ENCODE measurements at places on chromosomes 3 and 15.
A peak's percentile ranks its signal among the peaks of the same experiment; 100 is the strongest.

DNA sequence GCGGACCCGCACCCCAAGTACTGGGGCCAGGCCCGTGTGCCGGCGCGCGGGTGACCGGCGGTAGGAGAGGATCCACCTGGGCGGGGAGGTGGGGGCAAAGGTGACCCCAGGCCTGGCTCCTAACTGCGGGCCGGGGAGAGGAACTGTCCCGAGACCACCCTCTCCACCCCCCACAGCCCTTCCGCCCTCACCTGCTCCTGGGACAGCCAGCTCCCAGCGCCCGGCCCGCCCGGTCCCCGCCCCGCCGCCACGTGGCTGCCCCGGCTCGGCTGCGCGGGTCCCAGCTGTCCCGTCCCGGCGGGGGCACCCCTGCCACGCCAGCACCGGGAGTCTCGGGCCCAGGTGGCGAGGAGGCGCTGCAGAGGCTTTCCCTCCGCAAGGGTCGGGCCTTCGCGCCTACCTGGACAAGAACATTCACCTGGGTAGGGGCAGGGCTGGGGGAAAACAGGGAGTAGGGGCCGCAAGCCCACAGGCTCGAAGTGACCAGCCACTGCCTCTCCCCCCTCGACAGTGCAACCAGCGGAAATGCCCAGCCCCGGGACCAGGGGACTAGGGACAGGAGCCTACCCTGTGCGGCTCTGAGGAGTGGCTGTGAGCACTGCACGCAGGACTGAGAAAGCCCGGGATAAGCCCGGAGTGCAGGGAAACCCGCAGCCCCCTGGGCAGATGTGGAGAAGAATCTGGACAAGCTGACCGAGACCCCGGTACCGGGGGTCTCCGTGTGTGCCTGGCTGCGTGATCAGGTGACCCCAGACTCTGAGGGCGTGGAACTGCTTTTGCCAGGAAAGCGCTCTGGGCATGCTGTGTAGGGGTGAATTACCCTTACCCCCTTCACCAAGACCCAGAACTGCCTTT lies at the start of gene SLC12A8:
SLC12A8 (minus strand) TSS at position 240 of the 855 bp plus-strand sequence. CDS start 1,399 bp downstream, outside the sequence.
- no peak for DNase-seq

DNA sequence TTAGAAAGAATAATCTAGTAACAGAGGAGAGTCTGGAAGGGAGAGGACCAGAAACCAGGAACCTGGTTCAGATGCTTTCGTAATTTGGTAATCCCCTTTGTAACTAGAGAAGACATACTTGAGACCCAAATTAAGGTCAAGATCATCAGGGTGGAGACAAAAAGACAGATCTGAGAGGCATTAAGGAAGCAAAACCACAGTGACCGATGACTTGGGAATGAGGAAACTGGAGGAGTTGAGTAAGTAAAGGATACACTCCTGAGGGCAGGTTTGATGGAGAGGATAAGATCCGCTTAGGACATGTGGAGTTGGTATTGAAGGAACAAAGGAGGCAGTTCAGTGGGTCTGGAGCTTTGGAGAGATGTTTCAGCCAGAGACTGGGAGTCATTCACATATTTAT lies 23.6 kb upstream of the BCL2A1 start:
- DNase-seq: no peak

DNA sequence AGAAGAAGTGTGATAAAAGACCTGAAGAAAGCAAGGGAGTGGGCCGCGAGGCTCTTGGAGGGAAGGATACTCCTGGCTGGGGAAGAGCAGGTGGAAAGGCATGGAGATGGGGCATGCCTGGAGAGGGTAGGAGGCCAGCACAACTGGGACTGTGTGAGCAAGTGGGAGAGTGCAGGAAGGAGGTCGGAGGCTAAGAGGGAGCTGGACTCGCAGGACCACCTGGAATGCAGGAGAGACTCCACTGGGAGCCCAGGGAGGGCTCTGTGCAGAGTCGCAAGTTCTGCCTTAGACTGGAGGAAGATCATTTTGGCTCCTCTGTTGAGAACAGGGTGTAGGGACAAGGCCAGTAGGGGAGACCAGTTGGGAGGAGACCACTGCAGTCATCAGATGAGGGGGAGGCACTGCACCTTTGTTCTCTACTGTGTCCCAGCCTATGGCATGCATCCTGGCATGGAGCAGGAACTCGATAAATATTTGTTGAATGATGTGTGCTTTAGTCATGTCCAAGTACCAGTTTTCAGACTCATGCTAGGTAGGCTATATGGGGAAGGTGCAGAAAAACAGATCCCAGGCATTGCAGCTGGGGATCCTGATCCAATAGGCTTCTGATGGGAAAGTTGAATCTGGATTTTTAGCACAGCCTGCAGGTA lies 13.7 kb downstream of the FAM107A start:
- no peak for DNase-seq

GRCh38 chr15:82914396-82914795 lies 38.1 kb downstream of the HOMER2 start:
- DNase-seq: no peak

GRCh38 chr3:155560594-155560993 lies 184.3 kb downstream of the PLCH1 start:
- no peak for DNase-seq

- DNase-seq: no peak
Observed at GRCh38 chr3:130900959-130901358, 7.1 kb downstream of the ATP2C1 start.

- peak; percentile 71 for DNase-seq
Observed at GRCh38 chr3:29144807-29145206, 136.1 kb upstream of the RBMS3 start.

DNA sequence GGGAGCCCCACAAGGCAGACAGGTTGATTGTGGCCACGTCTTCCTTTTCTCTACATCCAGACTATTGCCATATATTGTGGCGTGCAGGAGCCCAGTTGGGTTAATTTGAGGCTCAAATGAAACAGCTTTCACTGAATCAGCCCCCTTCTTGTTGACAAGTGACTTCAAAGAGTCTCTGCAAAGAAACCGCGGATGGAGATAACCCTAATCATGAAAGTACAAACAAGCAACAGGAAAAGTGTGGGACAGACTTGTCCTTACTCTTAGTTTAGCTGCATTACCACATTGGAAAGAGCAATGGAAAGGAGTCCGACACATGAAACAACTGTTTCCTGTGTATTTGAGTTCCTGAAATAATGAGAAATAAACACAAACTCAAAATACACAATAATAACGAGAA lies 3.3 kb downstream of the TMEM40 start:
- DNase-seq: no peak

DNA sequence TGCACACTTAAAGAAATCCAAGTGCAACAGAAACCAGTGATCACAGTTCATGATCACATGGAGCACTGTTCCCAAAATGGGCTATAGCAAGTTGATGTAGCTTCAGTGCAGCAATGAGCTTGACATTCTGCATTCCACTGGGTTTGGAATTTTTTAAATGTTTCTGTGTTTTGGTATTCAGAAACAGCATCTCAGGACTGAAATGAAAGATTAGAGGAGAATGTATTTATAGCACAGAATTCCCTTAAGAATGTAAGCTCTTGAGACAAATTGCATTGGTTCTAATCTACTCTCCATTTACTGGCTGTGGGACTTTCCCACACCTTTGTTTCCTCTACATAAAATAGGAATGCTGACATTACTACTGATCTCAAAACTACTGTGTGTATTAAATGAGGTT lies 162.7 kb downstream of the FGF12 start:
- no peak for DNase-seq

DNA sequence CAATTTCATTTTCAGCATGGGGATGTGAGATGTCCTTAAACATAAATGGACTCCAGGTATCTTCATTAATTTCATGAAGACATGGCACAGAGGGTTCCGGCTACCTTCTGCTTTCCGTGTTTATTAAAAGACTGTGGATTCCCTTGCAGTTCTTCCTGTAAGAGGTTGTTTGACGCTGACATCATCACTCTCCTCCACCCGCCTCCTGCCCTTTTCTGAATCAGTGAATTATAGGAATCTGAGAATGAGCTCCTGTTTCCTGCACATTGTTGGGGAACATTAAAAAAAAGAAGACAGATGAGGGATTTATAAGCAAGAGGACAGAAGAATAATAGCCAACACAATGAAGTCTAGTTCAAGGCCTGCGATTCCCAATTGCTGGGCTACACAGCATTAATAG lies 191.3 kb downstream of the LPP start:
- DNase-seq: no peak

DNA sequence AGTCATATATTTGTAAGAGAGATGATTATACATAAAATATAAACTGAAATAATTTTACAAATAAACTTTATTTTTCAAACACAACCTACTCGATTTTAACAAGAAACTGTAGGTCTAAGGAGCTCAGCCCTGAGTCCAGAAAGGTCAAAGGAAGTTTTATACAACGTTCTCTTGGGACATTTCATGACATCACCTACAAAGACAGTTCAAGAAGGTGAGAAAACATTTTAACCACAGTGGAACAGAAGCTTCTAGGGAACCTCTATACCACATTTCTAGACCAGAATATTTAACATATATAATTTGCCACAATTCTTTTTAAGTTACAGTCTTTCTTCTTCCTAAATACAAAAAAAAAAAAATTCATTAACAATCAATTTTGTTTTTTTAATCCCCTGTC lies 40.1 kb downstream of the CBLB start:
- DNase-seq: no peak

GRCh38 chr15:27244047-27244446 lies 273.1 kb downstream of the GABRG3 start:
- DNase-seq: no peak

DNA sequence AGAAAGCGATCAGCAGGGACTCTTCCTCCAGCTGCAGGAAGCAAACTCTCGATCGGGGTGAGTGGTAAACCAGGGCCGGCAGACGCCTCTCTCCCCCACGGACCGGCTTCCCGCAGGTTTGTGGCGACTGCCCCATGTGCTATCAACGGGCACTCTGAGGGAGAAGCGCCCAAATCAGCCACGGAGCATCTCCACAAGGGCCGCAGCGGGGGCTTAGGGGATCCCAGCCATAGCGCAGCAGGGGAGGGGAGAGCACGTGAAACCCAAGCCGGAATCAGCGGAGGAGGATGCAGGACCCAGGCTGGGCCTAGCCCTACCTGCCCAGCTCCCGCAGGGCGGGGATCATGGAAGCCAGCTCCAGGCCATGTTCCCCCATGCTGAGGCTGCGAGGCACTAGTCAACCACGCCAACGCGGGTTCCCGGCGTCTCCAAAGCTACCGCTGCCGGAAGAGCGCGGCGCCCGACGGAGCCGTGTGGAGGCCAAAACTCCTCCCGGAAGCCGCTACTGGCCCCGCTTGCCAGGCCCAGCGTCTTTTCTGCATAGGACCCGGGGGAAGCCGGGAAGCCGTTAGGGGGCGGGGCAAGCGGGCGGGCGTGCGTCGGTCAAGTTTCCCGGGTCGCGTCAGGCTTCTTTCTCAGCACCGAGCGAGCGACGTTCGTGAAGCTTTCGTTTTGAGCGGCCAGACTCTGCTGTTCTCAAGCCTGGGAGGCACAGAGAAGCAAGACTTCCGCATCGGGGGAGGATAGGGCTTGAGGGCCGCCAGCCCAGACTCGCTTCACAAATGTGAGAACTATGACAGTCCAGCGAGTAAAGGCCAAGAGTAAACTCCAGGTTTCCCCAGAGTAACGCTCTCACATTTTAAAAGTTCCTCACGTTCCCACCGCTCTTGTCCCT lies at the start of gene ATR:
ATR (minus strand) TSS at position 405 of the 895 bp plus-strand sequence; CDS start at position 376, 29 bp downstream.
- peak; percentile 98 for DNase-seq

GRCh38 chr3:171459137-171459941 lies 866 bp downstream of the TNIK start:
- peak; percentile 71 for DNase-seq

DNA sequence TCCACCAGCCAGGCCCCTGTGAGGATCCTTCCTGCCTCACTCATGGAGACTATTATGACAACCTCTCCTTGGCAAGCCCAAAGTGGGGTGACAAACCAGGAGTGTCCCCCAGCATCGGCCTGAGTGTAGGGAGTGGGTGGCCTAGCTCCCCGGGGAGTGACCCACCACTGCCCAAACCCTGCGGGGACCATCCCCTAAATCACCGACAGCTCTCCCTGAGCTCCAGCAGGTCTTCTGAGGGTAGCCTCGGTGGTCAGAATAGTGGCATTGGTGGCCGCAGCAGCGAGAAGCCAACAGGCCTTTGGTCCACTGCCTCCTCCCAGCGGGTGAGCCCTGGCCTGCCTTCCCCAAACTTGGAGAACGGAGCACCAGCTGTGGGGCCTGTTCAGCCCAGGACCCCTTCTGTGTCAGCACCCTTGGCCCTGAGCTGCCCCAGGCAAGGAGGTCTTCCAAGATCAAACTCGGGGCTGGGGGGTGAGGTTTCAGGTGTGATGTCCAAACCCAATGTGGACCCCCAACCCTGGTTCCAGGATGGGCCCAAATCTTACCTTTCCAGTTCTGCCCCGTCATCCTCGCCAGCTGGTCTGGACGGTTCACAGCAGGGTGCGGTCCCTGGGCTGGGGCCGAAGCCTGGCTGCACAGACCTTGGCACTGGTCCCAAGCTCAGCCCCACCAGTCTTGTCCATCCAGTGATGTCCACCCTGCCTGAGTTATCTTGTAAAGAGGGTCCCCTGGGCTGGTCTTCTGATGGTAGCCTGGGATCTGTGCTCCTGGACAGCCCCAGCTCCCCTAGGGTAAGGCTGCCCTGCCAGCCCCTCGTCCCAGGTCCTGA lies 1.0 kb downstream of the LIMD1 start:
- peak; percentile 76 for DNase-seq

- no peak for DNase-seq
Observed at GRCh38 chr3:171974986-171975837, 64.2 kb upstream of the FNDC3B start.

GRCh38 chr3:102129760-102130608 lies 280.7 kb downstream of the NFKBIZ start:
- peak; percentile 90 for DNase-seq

DNA sequence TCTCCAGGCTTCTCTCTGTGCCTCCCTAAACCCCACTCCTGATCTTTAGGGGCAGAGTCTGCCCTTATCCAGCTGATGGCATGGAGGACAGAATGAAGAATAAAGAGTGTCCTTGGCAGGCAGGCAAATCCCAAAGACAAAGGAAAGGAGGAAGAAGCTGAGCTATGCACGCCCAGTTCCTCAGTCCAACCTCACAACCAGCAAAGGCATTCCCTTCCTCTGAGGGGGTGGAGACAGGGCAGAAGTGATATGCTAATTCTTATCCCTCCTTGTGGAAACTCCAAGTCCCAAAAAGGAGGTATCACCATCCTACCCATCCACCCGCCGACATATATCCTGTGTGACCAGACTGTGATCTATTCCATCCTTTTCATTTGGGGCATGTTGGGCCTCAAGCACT lies 10.5 kb upstream of the CCDC54 start:
- no peak for DNase-seq

DNA sequence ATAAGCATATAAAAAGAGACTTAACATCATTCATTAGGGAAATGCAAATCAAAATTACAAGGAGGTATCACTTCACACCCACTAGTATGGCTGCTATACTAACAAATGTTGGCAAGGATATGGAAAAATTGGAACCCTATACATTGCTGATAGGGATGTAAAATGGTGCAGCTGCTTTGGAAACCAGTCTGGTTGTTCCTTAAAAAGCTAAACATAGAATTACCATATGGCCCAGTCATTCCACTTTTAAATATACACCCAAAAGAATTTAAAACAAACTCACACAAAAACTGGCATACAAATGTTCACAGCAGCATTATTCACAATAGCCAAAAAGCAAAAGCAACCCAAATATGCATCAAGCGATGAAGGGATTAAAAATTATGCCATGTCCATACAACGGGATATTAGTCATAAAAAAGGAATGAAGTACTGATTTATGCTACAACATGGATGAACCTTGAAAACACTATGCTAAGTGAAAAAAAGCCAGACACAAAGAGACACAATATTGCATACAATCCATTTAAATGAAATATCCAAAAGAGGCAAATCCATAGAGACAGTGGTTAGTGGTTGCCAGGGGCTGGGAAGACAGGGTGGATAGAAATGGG lies 118.3 kb downstream of the OSBPL10 start:
- no peak for DNase-seq

All from sigmoid colon (tissue), 7 donors.